ENCODE measurements at places on chromosomes 3 and 15. TPM values are rescaled to one million over a fixed set of nuclear protein-coding genes. Genes with fewer than 3 reads are reported as not detected.

The IMPG2 gene
- 0.15 TPM for polyA plus RNA-seq

The SLC24A5 gene
- polyA plus RNA-seq = not detected

The AMIGO3 gene
- 2.4 TPM for polyA plus RNA-seq

The SYNM gene
- 9.7 TPM for polyA plus RNA-seq

The USP8 gene
- 43.0 TPM for polyA plus RNA-seq

Measured in hepatocyte (in vitro differentiated cells).